ENCODE measurements at places on chromosomes 5 and 9.

GRCh38 chr9:98256756-98257155, 1.3 kb upstream of the TBC1D2 start:
- peaks cover 8% of the 10 kb centered on the region for H3K4me1 ChIP-seq
- H3K4me3 ChIP-seq = peak overlapping the region; percentile 62
- H3K36me3 ChIP-seq = no peaks in the 10 kb centered on the region
- no peak overlapping the region for H3K27ac ChIP-seq

GRCh38 chr9:114475412-114476135, 29.7 kb downstream of the WHRN start:
- H3K4me3 ChIP-seq = no peak overlapping the region
- H3K4me1 ChIP-seq = peaks cover 7% of the 10 kb centered on the region
- no peak overlapping the region for H3K27ac ChIP-seq
- H3K27me3 ChIP-seq = no peaks in the 10 kb centered on the region
- H3K36me3 ChIP-seq = no peaks in the 10 kb centered on the region

- no peak overlapping the region for H3K4me3 ChIP-seq
- peaks cover 18% of the 10 kb centered on the region for H3K4me1 ChIP-seq
- H3K27ac ChIP-seq = no peak overlapping the region
- H3K36me3 ChIP-seq = no peaks in the 10 kb centered on the region
Observed at GRCh38 chr5:139670369-139671095, 22.4 kb downstream of the CXXC5 start.

- no peaks in the 10 kb centered on the region for H3K27me3 ChIP-seq
- no peak overlapping the region for H3K27ac ChIP-seq
- H3K36me3 ChIP-seq = no peaks in the 10 kb centered on the region
- DNase-seq = no peak
- H3K4me3 ChIP-seq = no peak overlapping the region
Observed at GRCh38 chr5:67201897-67202549, 5.4 kb upstream of the CD180 start.

DNA sequence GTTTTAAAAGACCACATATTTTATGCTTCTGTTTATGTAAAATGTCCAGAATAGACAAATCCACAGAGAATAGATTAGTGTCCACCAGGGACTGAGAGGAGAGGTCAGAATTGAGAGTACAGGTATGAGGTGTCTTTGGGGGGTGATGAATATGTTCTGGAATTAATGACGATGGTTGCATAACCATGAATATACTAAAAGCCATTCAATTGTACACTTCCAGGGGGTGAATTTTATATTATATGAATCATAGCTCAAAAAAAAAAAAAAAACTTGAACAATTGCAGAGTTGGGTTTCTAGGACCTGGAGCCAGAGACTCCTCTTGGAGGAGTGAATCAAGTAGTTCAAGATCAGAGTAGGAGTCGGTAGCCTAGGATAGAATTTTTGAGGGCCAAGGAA, 57.8 kb upstream of the RUSC2 start:
- no peaks in the 10 kb centered on the region for H3K27me3 ChIP-seq
- H3K36me3 ChIP-seq = no peaks in the 10 kb centered on the region
- DNase-seq = no peak
- no peaks in the 10 kb centered on the region for H3K4me1 ChIP-seq
- no peak overlapping the region for H3K27ac ChIP-seq

GRCh38 chr5:77669677-77670076, 31.2 kb upstream of the OTP start:
- no peaks in the 10 kb centered on the region for H3K4me1 ChIP-seq
- H3K27ac ChIP-seq = no peak overlapping the region
- H3K36me3 ChIP-seq = no peaks in the 10 kb centered on the region
- no peak for DNase-seq

GRCh38 chr9:5593904-5594303, 35.0 kb upstream of the RIC1 start:
- no peak overlapping the region for H3K27ac ChIP-seq
- no peaks in the 10 kb centered on the region for H3K36me3 ChIP-seq
- DNase-seq = no peak
- H3K4me1 ChIP-seq = no peaks in the 10 kb centered on the region
- no peaks in the 10 kb centered on the region for H3K27me3 ChIP-seq

DNA sequence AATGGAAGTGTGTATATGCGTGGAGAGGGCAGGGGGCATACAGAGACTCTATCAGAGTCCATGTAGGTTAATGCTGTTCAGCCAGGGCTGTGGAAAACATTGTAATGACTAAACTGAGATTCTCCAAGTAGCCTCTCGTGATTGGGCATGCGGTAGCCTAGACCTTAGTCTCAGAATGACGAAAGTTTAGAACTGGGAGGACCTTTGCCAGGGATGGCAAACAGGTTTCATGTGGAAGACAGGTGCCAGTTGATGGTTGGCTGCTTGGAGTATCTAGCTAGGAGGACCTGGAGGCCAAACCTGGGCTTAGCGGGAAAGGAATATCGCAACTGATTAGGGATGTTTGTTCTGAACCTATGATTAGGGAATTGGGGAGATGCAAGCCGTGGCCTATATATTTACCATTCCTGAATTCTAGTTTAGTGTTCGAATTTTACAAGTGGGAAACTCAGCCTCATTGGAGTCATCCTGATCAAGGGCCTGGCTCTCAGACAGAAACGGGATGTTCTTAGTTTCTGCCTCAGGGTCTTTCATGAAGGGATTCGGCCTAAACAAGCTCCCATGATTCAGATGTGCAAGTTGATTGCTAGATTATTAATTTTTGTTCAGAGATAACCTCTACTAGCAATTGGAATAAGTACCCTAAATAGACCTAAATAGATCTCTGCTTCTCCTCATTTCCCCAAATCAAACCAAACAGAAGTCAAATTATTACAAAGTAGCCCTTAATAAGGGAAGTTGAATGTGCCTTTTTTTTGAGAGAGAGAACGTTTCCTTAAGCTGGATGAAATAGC, 26.8 kb upstream of the TJP2 start:
- no peaks in the 10 kb centered on the region for H3K36me3 ChIP-seq
- no peak for DNase-seq
- H3K27me3 ChIP-seq = no peaks in the 10 kb centered on the region
- H3K27ac ChIP-seq = no peak overlapping the region
- H3K4me1 ChIP-seq = peaks cover 2% of the 10 kb centered on the region

DNA sequence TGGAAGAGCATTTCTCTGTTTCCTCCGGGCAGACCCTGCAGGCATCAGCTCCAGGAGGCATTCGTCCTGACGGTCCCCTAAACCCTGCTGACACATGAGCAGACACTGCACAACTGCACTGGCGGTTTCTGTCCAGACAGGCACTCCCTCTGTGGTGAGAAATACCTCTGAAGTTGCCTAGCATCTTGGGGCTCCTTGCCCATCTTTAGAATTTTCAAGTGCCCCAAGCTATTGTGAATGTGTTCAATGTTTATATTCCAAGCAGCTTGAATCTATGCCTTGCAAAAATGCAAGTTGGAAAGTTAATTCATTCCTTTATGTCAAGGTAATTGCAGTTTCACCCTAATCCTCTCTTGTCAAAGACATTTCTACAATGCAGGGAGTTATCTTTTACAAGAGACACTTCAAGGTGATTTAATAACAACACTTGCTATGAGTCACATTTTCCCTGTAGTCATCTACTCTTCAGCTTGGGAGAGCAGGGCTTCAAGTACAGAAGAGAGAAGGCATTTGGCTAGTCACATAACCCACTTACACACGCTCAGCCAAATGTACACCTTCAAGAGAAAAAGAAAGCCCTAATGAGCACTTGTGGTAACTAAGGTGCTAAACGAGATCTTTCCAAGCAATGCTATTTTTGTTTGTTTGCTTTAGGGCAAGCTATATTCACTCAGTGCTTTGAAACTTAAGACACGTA, 302.5 kb downstream of the MLLT3 start:
- H3K27ac ChIP-seq = no peak overlapping the region
- H3K4me1 ChIP-seq = no peaks in the 10 kb centered on the region
- H3K27me3 ChIP-seq = no peaks in the 10 kb centered on the region
- H3K4me3 ChIP-seq = no peak overlapping the region
- DNase-seq = no peak

- no peak for DNase-seq
- H3K27ac ChIP-seq = no peak overlapping the region
- no peaks in the 10 kb centered on the region for H3K27me3 ChIP-seq
- no peaks in the 10 kb centered on the region for H3K36me3 ChIP-seq
- H3K4me1 ChIP-seq = no peaks in the 10 kb centered on the region
Observed at GRCh38 chr5:83313436-83313835, 158.1 kb upstream of the VCAN start.

GRCh38 chr5:8208307-8208706, 339.4 kb downstream of the MTRR start:
- DNase-seq = no peak
- no peaks in the 10 kb centered on the region for H3K36me3 ChIP-seq
- H3K4me1 ChIP-seq = no peaks in the 10 kb centered on the region
- H3K27me3 ChIP-seq = no peaks in the 10 kb centered on the region
- no peak overlapping the region for H3K27ac ChIP-seq

GRCh38 chr9:136688274-136689107, 1.2 kb upstream of the AGPAT2 start:
- H3K4me1 ChIP-seq = no peaks in the 10 kb centered on the region
- DNase-seq = peak; percentile 36
- H3K27me3 ChIP-seq = no peaks in the 10 kb centered on the region
- H3K27ac ChIP-seq = no peak overlapping the region

- no peaks in the 10 kb centered on the region for H3K36me3 ChIP-seq
- H3K27ac ChIP-seq = peak overlapping the region; percentile 99
- H3K4me3 ChIP-seq = peak overlapping the region; percentile 64
- no peaks in the 10 kb centered on the region for H3K27me3 ChIP-seq
- peaks cover 2% of the 10 kb centered on the region for H3K4me1 ChIP-seq
Observed at GRCh38 chr9:14314929-14315874, 1.3 kb upstream of the NFIB start.

- no peak for DNase-seq
- H3K36me3 ChIP-seq = no peaks in the 10 kb centered on the region
- no peak overlapping the region for H3K4me3 ChIP-seq
- H3K4me1 ChIP-seq = no peaks in the 10 kb centered on the region
- H3K27ac ChIP-seq = no peak overlapping the region
Observed at GRCh38 chr5:169548315-169548714, 35.3 kb upstream of the SPDL1 start.

DNA sequence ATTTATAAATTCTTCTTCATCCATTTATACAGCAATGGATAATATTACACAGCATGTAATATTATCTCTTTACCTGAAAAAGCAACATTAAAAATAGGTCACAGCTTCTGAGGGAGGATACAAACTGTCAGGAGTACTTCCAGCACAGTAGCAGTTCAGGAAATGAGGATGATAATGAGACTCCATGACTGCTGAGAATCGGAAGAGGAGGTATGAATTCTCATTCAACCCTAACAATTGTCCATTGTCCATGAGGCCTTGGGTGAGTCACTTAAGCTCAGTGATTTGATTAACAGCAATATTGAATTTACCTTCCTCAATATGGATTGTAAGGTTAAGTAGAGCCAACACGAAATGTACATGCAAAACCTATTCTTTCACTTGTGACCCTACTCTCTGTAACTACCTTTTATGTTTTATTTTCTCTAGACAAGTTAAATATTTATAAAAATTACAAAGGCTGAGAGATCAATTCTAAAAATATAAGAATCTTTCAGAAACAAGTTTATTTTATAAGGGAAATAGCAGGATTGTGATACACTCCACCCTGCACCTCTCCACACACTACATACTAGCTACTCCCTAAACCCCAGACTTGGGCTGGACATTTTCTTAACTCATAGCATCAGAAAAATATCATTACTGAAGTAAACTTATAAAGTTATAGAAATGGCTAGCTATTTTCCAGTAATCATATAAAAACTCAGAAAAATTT, 159.1 kb upstream of the ACOT12 start:
- H3K36me3 ChIP-seq = no peaks in the 10 kb centered on the region
- no peak overlapping the region for H3K27ac ChIP-seq
- H3K27me3 ChIP-seq = no peaks in the 10 kb centered on the region
- no peak overlapping the region for H3K4me3 ChIP-seq
- no peaks in the 10 kb centered on the region for H3K4me1 ChIP-seq

DNA sequence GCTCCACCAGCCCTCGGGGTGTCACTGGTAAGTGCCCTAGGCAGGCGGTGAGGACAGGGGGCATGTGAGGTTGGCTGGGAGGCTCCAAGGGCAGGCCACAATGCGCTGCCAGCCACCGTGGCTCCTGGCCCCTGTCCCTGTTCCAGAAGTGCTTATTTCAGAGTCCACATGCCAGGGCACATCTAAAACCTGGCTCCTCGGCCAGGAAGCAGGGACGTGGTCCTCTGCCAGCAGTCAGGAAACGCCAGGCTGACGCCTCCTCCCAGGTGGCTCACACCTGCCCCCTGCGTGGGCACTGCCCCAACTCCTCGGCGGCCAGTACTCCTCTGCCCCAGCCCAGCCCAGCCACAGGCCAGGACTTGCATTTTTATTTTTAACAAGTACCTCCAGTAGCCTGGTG, 68.5 kb downstream of the SECISBP2 start:
- peaks cover 12% of the 10 kb centered on the region for H3K4me1 ChIP-seq
- H3K4me3 ChIP-seq = no peak overlapping the region
- no peaks in the 10 kb centered on the region for H3K27me3 ChIP-seq
- DNase-seq = no peak
- H3K27ac ChIP-seq = no peak overlapping the region
- H3K36me3 ChIP-seq = no peaks in the 10 kb centered on the region

GRCh38 chr9:95796029-95796428, 79.5 kb upstream of the ERCC6L2 start:
- no peak for DNase-seq
- peaks cover 3% of the 10 kb centered on the region for H3K4me1 ChIP-seq
- no peaks in the 10 kb centered on the region for H3K27me3 ChIP-seq
- no peak overlapping the region for H3K27ac ChIP-seq

DNA sequence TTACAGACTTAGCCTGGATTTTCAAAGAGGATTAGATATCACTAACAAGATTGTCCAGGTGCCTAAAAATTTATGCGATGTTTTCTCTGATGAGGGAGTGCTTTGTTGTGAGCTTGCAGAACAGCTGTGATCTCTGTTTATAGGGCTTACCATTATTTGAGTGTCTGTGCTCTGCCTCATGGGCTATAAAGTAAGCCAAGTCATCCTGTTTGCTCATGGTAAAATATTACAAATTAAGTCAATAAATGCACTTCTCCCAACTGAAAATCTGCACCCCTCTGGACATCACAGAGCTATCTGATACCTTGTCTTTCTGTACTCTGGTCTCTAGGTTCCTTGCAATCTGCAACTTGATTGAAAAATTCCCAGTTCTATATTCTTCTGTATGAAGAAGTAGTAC, 293.4 kb upstream of the ACTBL2 start:
- no peaks in the 10 kb centered on the region for H3K27me3 ChIP-seq
- DNase-seq = no peak
- no peaks in the 10 kb centered on the region for H3K36me3 ChIP-seq
- no peak overlapping the region for H3K27ac ChIP-seq
- H3K4me1 ChIP-seq = peaks cover 2% of the 10 kb centered on the region

DNA sequence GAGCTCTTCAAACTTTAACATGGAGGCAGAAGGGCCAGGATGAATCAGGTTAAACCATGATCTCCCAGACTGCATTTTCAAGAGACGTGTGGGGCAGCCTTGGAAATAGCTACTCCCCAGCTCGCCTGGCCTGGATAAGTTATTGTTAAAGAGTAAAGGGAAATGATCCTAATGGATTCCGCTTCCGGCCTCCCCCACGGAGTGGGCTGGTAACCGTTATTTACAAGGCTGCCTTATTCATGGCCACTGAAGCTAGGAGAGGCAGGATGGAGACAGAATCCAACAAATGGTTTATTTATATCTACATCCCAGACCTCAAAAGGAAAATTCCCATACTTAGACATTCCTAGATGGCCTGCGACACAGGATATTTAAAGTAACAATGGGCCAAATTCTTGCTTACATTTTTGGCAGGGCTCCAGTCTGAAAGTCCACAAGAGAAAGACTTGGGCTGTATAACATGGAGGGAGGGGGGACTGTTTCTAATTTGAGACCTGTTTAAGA, 27.9 kb downstream of the SPRY4 start:
- no peaks in the 10 kb centered on the region for H3K36me3 ChIP-seq
- no peaks in the 10 kb centered on the region for H3K4me1 ChIP-seq
- no peaks in the 10 kb centered on the region for H3K27me3 ChIP-seq
- no peak overlapping the region for H3K4me3 ChIP-seq
- H3K27ac ChIP-seq = no peak overlapping the region

Data from ovary (tissue), 10 donors.